ENCODE measurements at places on chromosomes 4 and X. TPM values are rescaled to one million over a fixed set of nuclear protein-coding genes. Genes with fewer than 3 reads are reported as not detected.

Gene IGBP1
- total RNA-seq, result 40.4 TPM

Gene ZNF275
- total RNA-seq, result 11.0 TPM

Gene FAM184B
- not detected for total RNA-seq

Gene SORCS2
- total RNA-seq, result not detected

Gene FRMPD4
- total RNA-seq, result not detected

Gene MAB21L2
- total RNA-seq, result not detected

Gene CT45A10
- not detected for total RNA-seq

Gene NFKB1
- 42.0 TPM for total RNA-seq

Gene BMX
- total RNA-seq, result 86.0 TPM

Gene MAGEE2
- total RNA-seq, result not detected

Gene GLRA2
- not detected for total RNA-seq

Gene RASSF6
- not detected for total RNA-seq

Gene SSX1
- total RNA-seq, result not detected

Gene CD40LG
- not detected for total RNA-seq

Gene S100G
- total RNA-seq, result not detected

Gene CXCL1
- total RNA-seq, result 20.0 TPM

Gene NAAA
- total RNA-seq, result 20.3 TPM

Gene RASGEF1B
- not detected for total RNA-seq

Gene S100P
- total RNA-seq, result not detected

Gene DCAF12L2
- total RNA-seq, result not detected

Gene SRPK3
- total RNA-seq, result 0.40 TPM

- no peak for DNase-seq
Measured at GRCh38 chrX:128653524-128654060, 601.4 kb upstream of the ACTRT1 start.

- DNase-seq, result peak; percentile 88
Measured at GRCh38 chr4:38190717-38191178, 230.6 kb downstream of the PTTG2 start.

GRCh38 chrX:40908026-40908425 lies 172.7 kb upstream of the MED14 start:
- peak; percentile 28 for DNase-seq

GRCh38 chr4:125484912-125485311 lies 170.2 kb downstream of the FAT4 start:
- no peak for DNase-seq

GRCh38 chr4:80431203-80431965 lies 95.9 kb downstream of the CFAP299 start:
- DNase-seq, result no peak

DNA sequence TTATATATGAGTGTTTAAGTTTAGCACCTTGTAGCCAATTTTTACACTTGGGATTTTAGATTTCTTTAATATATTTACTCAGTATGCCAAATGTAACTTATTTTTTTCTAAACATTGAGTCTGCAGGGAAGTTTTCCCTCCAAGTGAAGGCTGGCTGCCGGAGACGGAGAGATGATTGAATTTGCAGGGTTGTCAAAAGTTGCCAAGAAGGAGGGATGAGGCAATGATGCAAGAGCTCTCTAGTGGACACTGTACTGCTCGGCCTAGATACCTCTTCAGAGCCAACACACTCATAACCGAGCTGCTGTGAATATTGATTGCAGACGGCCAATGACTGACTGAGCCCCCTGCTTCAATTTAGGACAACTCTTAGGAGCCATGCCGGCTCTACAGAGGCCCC lies 318.6 kb upstream of the CASK start:
- DNase-seq, result no peak

GRCh38 chr4:140874056-140874455 lies 117.9 kb upstream of the TBC1D9 start:
- DNase-seq, result no peak

DNA sequence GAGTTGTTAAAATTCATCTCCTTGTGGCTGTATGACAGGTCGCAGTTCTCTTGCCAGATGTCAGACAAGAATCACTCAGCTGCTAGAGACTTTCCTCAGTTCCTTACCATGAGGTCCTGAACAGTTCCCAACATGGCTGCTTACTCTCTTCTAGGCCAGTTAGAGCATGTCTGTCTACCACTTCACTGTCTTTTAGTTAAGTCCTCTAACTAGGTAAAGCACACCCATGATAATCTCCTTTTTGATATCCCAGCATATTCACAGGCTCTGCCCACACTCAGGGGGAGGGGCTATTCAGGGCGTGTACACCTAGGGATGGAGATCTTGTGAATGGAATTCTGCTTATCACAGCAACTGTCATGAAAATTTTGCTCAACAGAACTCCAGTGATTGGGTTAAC lies 190.1 kb downstream of the ADAMTS3 start:
- DNase-seq, result no peak

- no peak for DNase-seq
Measured at GRCh38 chr4:104393655-104394324, 100.9 kb downstream of the CXXC4 start.

GRCh38 chr4:107689912-107690587 lies 30.0 kb downstream of the PAPSS1 start:
- DNase-seq, result peak; percentile 67

DNA sequence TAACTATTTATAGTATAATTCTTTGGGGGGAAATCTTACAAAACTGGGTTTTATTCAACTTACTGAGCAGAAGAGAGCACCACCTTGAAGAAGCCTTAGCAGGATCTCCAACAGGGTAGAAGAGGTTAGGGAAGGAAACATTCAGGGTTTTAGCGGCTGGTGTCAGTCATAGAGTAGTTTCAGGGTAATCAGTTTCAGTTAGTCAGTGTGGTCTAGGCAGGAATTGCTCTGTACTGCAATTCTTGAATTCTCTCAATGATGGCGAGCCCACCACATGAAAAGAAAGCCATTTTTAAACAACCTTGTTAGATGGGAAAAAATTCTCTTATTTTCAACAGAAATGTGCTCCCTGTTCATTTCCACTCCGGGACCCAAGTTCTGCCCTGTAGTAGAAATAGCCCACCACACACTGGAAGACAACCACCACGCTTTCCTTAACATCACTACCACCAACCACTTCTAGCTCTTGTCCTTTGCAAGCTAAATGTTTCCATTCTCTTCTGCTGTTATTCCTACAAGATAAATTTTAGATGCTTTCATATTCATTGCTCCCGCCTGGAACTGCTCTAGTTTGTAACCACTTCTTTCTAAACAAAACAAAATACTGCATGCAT lies 25.9 kb downstream of the COL25A1 start:
- DNase-seq, result no peak

DNA sequence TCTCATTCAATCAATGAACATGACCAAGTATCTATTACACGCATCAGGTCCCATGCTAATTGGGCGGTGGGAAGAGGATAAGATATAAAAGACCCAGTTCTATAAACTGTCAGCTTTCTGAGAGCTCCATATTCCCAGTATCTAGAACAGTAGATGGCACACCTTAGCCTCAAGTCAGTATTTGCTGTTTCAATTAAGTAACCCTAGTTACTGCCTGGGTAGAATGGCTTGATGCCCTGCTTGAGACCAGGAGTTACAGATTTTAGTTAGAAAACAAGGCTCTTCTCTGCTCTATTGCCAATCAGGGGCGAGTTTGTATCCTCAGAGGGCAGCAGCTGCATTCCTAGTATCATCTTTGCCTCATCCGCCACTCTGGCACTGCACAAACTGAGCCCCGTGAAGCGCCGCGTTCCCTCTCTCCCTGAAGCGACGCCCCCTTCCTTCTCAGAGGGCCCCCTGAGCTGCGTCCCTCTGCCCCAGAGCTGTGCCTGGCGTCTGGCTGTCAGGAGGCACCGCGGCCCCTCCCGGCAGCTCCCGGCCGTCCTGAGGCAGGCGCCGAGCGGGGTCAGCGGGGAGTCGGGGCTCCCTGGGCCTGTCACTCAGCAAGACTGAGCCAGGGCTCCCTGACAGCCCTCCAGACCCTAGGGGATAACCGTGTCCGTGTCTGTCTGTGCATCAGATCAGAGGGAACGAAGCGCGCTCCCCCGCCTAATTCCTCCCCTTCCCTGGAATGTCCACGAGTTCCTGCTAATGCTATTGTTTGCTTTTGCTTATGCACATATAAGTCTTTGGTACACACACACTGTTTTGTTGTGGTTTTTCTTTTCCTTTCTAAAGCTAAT lies 212.4 kb upstream of the TTC29 start:
- peak; percentile 36 for DNase-seq

DNA sequence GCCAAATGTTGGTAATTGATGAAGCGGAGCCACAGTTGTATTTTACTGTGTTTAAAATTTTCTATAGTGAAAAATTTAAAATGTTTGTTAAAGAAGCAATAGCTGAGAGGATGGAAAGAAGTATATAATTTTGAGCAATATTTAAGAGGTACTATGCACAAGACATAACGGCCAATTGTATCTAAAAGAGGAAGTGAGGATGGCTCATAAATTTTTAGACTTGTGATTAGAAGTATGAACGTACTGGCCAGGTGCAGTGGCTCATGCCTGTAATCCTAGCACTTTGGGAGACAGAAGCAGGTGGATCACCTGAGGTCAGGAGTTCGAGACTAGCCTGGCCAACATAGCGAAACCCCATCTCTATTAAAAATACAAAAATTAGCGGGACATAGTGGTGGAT lies 12.7 kb upstream of the HHIP start:
- no peak for DNase-seq

DNA sequence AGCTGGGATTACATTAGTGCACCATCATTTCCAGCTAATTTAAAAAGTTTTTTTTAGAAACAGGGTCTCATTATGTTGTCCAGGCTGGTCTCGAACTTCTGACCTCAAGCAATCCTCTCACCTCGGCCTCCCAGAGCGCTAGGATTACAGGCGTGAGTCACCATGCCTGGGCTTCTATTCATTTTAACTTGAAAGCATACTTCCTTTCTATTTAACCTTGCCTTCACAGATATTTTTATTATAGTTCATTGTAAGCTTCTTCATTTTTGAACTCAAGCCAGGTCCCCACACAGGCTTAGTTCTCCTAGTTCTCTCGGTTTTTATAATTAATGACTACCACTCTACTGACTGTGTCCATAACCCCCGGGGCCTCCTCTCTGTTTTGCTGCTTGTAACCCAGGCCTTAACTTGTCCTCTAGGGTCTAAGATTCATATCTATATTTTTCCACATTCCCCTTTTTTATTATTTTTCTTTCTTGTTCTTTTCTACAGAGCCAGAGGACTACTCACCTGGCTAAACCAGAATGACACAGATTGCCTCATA lies 50.7 kb downstream of the SNX12 start:
- peak; percentile 28 for DNase-seq

- no peak for DNase-seq
Measured at GRCh38 chrX:36986231-36986630, 21.9 kb upstream of the FAM47C start.

GRCh38 chrX:132821974-132822633 lies 136.3 kb downstream of the HS6ST2 start:
- DNase-seq, result no peak

GRCh38 chrX:39891781-39892180 lies 206.0 kb downstream of the BCOR start:
- DNase-seq, result no peak

GRCh38 chrX:1484638-1485019 lies 31.9 kb upstream of the ASMTL start:
- DNase-seq, result no peak

DNA sequence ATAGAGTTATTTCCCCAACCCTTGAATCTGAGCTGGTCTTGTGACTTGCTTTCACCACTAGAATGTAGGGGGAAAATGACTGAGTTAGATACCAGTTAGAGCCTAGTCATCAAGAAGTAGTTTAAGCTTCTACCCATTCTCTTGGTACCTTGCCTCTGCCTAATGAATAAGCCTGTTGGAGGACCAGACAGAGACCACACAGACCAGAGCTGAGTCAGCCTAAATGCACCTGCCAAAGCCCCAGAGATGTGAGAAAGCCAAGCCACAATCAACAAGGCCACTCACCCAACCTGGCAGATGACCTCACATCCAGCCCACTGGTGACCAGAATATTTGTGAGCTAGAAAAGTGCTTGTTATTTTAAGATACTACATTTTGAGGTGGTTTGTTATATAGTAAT lies 85.2 kb upstream of the DCLK2 start:
- no peak for DNase-seq

GRCh38 chr4:139300431-139301112 lies 733 bp upstream of the NAA15 start:
- DNase-seq, result peak; percentile 82

- peak; percentile 80 for DNase-seq
Measured at GRCh38 chr4:169566021-169566818, 46.2 kb downstream of the NEK1 start.

GRCh38 chrX:26442340-26442739 lies 226.4 kb downstream of the MAGEB5 start:
- peak; percentile 68 for DNase-seq

- DNase-seq, result no peak
Measured at GRCh38 chr4:38957261-38957815, 74.9 kb downstream of the TMEM156 start.

DNA sequence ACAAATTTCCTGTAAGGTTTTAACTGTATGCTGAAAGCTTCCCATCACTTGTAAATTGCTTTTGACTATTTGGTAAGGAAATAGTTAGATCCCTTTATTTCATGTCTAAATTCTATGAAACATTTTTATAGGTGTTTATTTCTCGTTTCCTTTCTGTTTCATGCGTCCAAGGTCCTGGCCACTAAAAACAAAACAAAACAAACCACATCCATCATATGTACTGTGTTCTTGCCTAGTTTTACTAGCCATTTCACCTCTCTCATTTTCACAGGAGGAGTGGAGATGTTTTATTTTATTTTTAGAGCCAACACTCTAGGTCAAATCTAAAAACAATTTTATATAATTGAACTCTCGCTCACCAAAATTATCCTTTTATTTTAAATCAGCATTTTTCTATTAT lies 375.2 kb upstream of the CTSO start:
- no peak for DNase-seq

GRCh38 chr4:70581980-70582379 lies 10.1 kb upstream of the AMBN start:
- no peak for DNase-seq

DNA sequence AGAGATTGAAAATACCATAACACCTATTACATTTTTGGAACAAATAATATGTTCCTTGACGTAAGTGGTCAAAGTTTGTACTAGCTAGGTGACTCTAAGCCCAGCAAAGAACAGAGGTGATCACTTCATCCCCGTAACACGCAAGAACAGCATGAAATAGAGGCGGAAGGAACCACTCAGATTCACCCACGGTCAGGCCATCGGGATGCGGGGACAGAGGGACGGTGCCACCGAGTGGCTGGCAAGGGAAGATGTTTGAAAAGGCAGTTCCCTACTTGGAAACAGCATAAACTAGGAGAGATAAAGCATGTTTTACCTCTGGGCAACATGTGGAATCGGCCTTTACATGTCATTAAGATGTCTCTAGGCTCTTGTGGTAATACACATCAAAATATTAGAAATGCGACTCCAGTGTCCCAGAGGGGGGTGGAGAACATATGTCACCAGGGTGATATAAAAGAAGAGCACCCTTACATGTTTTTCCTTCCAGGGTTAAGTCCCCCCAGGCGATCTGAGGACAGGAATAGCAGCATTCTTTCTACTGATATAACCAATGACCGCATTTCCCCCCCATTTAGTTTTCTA lies 84.0 kb downstream of the PHKA2 start:
- DNase-seq, result peak; percentile 3

GRCh38 chrX:112866175-112866574 lies 25.5 kb upstream of the AMOT start:
- no peak for DNase-seq

GRCh38 chr4:168800926-168801325 lies 209.1 kb downstream of the CBR4 start:
- DNase-seq, result no peak

GRCh38 chrX:1212532-1212931 lies at the start of gene CRLF2:
Gene CRLF2 (minus strand): TSS chrX:1212649. CDS start chrX:1212634, 15 bp downstream.
- DNase-seq, result no peak

All from endothelial cell of umbilical vein (primary cell).